NCI-H1930 (cell line): ENCODE measurements at places on chromosomes 6 and 20.

DNA sequence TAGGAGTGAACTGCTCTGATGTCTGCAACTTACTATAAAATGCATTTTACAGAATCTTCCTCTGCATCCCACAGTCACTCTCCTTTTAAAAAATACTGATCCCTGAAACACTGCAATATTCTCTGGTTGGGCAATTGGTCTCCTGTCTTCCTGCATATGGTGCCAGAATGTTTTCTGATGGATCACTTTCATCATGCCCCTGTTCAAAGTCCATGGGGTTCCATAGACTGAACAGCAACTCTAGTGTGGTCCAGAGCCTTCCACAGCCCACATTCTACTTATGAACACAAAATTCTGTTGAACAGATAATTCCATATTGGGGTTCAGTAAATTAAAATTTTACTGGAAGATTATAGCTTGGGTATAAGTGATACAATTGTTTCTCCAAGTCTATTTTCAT, 11.0 kb downstream of the GSTA2 start:
- DNase-seq = no peak

GRCh38 chr6:156181506-156181905, 595.7 kb upstream of the ARID1B start:
- DNase-seq = no peak

DNA sequence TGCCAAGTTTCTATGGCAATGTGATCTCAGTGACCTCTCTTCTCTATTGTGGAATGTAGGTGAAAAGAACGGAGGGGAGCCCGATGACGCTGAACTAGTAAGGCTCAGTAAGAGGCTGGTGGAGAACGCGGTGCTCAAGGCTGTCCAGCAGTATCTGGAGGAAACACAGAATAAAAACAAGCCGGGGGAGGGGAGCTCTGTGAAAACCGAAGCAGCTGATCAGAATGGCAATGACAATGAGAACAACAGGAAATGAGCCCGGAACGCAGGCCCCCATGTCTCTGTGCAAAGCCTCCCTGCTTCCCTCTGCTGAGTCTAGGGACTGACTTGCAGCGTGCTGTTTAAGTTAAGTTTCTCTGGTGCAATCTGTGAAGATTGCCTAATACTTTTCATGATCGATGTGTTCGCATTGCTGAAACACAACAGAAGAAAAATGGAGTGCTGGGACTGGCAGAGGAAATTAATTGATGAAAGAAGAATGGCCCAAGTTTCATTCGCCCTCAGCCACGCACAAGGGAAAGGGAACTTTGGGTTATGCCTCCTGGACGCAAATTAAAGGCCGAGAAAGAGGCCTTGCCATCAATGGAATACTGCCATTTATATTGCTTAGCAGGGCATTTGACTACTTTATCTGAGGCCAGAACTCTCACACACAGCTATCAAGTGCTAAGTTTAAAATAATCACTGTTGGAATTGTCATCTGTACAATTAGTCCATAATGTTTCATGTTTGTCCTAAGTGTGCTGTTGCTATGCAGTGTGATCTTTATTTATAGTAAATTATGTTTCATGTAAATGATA, 146.4 kb downstream of the AKAP7 start:
- no peak for DNase-seq

GRCh38 chr20:16381444-16381843, 191.8 kb downstream of the KIF16B start:
- no peak for DNase-seq

GRCh38 chr20:47875297-47876025, 90.2 kb upstream of the SULF2 start:
- no peak for DNase-seq

- DNase-seq = no peak
Measured at GRCh38 chr6:167710363-167710920, 116.3 kb upstream of the AFDN start.

DNA sequence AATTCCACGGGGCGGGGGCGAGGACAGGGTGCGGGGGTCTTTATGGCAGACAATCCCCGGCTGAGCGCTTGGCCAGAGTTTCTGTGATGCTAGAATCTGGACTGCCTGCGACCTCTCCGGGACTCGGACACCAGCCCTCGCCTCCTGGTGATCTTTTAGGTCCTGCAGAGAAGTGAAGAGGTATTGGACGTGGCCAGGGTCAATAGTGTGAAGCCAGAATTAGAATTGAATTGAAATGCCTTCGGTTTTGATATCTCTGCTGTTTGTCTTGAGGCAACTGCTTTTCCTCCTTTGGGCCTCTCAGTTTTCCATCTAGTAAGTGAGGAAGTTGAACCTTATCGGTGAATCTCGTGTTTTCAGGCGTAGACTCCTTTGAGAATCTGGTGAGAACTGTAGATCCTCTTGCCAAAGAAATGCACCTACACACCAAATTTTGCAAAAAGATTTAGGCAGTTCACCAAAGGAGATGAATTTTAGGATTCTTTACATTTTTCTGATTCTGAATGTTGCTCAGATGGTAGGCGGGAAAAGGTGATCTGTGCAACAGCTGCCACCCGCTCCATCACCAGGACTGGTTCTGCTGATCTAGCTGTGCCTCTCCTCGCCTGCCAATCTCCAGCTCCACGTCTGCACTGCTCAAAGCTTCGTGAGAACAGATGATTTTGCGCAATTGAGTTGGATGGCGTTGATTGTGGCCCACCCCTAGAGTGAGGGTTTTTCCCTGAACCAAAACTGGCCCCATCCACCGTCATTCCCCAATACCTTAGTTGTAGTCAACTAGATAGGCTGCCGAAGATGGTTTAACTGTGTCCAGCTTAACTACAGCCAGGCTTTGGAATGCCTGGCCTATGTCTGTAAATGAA, 837 bp upstream of the OSER1 start:
- no peak for DNase-seq
